Caco-2 (cell line): ENCODE measurements at places on chromosomes 16 and 17. TPM values are rescaled to one million over a fixed set of nuclear protein-coding genes. Genes with fewer than 3 reads are reported as not detected.

The LGALS9C gene
- total RNA-seq = not detected in 2 replicates

The MPRIP gene
- 284 and 311 TPM in 2 replicates for total RNA-seq

The PRRT2 gene
- total RNA-seq = 3.6 and 3.9 TPM in 2 replicates

- peak; percentile 24 for DNase-seq
Measured at GRCh38 chr17:57811638-57812280, 38.1 kb downstream of the MRPS23 start.

- DNase-seq = no peak
Measured at GRCh38 chr16:86198206-86199118, 299.5 kb downstream of the IRF8 start.

GRCh38 chr17:76384222-76384986 lies at the start of gene SPHK1:
Gene SPHK1 (plus strand): TSS chr17:76384609. CDS start chr17:76385645, 1,036 bp downstream.
- peak; percentile 83 for DNase-seq

GRCh38 chr16:87487361-87487924 lies 5.4 kb downstream of the ZCCHC14 start:
- DNase-seq = peak; percentile 80
